Iris pigment epithelial cell (primary cell): ENCODE measurements at places on chromosomes 2 and 18.

DNA sequence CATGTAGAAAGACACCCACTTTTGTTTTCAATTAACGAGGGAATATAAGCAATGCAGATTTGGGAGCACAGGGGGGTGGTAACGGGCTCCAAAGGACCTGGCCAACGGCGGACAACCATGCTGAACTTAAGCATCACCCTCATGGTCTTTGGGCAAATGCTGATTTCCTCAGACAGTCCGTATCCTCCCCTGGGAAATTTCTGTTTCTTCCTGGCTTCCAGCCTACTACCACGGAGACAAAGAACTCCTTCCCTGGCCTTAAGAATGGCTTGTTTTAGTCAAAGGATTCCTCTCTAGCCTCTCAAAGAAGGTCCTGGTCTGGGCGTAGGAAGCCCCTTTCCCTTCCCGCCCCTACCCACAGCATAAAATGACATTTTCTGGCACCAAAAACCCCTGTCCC is 34.3 kb downstream of the EN1 start:
- no peak for DNase-seq

GRCh38 chr2:201404699-201405280 is 46.5 kb downstream of the TRAK2 start:
- DNase-seq: no peak

- no peak for DNase-seq
These were observed 198.4 kb downstream of the NEDD4L start for GRCh38 chr18:58242435-58242834.

DNA sequence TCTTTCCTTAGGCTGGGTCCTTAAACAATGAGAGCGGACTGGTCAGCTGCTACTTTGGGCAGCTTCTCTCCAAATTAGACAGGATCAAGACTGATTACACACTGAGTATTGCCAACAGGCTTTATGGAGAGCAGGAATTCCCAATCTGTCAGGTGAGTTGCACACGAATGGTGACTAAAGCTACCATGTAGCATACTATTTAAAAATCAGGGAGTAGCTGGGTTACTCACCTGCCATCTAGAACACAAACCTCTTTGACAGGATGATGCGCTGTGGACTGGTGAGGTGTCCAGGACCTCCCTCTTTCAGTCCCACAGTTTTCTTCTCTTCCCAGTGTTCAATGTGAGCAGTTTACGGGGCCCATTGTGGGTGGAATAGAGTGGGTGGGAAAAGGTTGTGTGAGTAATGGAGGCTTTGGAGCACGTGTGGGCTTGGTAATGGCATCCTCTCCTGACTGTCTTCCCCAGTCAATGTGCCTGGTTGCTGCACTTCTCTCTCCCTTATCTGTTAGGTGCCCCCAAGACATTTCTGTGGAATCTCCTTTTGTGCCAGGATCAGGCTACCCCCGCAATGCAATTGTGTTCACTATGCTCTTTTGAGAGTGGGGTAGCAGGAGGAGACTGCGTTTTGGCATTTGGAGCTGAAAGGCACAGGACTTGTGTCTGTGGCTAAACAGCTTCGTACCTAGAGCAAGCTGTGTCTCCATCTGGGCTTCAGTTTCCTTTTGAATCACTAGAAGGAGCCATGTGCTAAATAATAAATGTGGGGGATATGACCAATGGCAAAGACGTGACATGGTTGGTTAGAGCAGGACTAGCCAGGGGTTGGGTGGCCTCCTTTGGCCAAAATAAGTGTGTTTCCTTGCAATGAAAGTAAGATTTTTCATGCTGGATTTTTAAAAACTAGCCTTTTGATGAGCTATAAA is 17.7 kb downstream of the SERPINB12 start:
- DNase-seq: no peak

GRCh38 chr18:35397976-35398375 is 20.8 kb upstream of the ZNF396 start:
- no peak for DNase-seq

DNA sequence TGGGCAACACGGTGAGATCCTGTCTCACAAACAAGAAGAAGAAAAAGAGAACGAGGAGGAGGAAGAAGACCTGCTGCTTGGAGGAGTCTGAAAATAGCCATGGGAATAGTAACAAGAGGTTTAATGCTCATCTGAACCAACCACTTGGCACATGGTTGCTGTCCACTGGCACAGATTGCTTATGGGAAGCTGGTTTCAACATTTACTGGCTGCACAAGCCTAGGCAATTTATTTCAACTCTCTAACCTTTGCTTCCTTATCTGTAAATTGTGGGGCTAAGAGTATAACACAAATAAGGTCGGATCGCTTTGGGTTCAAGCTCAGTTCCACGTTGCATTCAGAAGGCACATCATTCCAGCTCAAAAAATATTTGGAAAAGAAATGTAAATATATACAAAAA is 14.2 kb upstream of the RHOB start:
- DNase-seq: no peak

- DNase-seq: no peak
These were observed 455.4 kb upstream of the LRRTM4 start for GRCh38 chr2:77977471-77978063.

DNA sequence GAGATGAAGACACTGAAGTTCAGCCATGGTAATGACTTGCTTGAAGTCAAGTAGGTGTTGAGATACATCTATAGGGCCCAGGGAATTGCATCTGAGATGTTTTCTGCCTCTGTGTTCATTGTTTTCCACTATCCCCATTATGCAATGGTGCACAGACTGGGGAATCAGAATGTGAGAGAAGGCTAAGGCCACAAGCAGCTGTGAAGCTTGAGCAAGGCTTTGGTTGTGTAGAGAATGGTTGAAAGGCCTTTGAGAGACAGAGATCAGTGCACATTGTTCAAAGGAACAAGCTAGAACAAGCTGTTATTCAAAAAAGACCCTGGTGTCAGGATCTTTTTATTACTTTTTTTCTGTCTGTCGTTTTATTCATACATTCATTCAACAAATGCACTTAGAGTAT is 82.3 kb downstream of the MYO1B start:
- no peak for DNase-seq

- DNase-seq: no peak
These were observed 22.5 kb upstream of the RMND5A start for GRCh38 chr2:86697551-86698104.

DNA sequence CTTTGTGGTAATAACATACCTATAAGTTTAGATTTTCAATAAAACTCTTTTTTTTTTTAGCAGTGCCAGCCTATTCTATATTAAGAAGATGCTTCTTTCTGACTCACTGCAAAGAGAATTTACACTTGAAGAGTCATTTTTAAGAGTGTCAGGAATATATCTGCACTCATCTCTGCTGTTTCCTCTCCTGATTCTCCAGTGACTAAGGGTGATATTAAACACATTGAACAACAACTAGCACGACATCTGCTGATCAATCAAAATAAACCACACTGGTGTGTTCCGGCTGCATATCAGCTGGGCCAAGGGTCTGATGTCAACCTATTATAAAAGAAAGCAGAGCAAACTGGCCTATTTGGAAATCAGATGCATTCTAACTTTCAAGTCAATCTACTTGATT is 15.0 kb downstream of the RAB27B start:
- peak; percentile 39 for DNase-seq

- no peak for DNase-seq
These were observed 157.5 kb downstream of the THADA start for GRCh38 chr2:43438342-43438741.

GRCh38 chr18:45270289-45270771 is 344.9 kb upstream of the SLC14A2 start:
- no peak for DNase-seq

- peak; percentile 68 for DNase-seq
These were observed 1.0 kb downstream of the AGAP1 start for GRCh38 chr2:235494716-235495372.

DNA sequence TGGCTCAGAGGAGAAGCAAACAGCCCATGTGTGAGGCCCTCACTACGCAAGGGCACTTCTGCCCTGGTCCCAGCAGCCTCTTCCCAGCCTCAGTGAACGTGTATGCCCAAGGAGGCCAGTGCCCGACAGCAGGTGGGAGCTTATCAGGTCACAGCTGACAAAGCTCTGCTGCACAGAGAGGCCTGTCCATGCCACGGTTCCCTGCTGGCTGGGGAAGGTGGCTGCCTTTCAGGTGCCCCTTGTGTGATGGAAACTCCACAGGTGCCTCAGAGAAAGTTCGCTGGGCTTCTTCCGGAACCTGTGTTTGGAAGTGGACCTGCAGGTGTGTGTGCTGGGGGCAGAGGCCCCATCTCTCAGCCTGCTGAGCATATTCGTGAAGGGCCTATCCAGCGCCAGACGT is 47.3 kb downstream of the EDAR start:
- no peak for DNase-seq

DNA sequence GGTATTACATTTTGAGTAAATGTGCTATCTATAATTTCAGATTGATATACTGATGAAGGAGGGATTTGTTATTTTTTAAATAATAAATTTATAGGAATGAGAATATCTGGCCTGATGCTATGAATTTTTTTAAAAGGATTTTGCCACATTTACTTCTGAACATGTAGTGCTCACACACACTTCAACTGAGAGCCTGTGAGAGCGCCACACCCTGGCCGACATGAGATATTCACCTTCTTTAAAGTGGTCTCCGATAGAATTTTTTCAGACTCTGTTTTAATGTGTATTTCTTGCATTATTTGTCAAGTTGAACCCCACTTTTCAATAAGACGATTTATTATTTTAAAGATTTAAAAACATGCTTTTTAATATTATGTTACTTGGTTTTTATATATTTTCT is 813.3 kb downstream of the DCC start:
- DNase-seq: no peak

DNA sequence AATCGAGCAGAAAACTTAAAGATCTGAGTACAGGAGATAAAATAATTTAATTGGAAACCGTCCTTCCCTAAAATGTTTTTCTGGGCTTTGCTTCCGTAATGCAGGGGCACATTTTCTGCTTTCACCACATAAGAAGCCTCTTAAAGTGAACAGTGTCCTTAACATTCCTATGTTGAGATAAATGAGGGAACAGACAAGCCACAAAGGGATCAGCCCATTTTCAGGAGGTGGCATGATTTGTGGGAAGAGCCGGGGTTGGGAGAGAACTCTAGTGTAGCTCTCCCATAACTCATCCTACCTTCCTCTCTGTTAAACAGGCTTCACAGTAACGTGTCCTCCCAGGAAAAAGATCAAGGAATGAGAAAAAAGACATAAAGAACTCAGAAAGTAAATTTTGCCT is 56.9 kb upstream of the ACVR1C start:
- DNase-seq: no peak

- no peak for DNase-seq
These were observed 2043.3 kb upstream of the PIK3C3 start for GRCh38 chr18:39911716-39912115.
